ENCODE measurements at places on chromosomes 4 and X.

- no peak for DNase-seq
Measured at GRCh38 chr4:48012824-48013223, 3.7 kb downstream of the CNGA1 start.

- no peak for DNase-seq
Measured at GRCh38 chr4:25856756-25857155, 6.0 kb downstream of the SEL1L3 start.

GRCh38 chr4:132227151-132227856, 921.8 kb upstream of the PCDH10 start:
- peak; percentile 7 for DNase-seq

GRCh38 chr4:18051281-18051680, 29.7 kb upstream of the LCORL start:
- DNase-seq, result no peak

DNA sequence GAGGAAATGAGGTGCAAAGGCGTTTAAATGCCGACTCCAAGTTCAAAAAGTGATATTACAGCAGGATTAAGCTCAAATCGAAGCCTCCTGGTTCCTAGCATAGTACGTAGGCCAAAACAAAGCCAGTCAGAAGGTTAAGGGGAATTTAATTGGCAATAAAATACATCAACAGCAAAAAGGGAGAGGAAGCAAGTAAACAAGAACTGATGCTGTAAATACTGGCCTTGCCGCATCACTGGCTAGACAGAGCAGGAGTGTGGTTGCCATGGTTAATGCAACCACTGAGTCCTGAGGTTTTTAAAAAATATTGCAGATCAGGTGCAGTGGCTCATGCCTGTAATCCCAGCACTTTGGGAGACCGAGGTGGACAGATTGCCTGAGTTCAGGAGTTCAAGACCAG, 63.2 kb upstream of the FBXW7 start:
- no peak for DNase-seq

DNA sequence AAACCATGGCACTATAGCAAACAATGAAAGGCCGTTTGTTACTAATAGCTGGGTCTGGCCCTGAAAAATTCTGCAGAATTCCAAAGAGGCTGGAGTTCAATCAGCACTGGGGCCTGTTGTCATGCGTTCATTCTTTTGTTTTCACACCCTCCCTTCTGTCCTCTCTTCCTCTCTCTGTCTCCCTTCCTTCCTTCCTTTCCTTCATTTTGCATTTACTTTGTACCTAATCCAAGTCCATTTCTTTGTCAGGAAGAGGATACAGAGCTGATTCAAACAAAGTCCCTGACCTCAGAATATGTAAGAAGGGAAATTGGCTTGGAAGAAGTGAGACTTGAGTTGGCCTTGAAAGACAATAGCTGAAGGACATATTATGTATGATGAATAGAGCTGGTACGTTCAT, 119.6 kb upstream of the LDB2 start:
- no peak for DNase-seq

DNA sequence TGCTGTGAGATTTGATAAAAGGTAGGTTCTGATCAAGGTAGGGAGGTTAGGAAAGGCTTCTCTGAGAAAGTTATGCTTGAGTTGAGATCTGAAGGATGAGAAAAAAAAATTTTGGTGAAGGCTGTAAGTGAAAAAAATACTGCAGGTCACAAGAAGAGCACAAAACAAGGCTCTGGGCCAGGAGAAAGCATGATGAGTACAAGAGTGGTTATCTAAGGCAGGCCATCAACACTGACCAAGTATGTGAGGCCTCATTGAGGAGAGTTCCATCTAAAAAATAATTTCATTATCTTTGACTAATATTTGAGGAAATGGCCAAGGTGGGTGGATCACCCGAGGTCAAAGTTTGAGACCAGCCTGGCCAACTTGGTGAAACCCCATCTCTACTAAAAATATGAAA, 71.6 kb upstream of the SLC4A4 start:
- no peak for DNase-seq

DNA sequence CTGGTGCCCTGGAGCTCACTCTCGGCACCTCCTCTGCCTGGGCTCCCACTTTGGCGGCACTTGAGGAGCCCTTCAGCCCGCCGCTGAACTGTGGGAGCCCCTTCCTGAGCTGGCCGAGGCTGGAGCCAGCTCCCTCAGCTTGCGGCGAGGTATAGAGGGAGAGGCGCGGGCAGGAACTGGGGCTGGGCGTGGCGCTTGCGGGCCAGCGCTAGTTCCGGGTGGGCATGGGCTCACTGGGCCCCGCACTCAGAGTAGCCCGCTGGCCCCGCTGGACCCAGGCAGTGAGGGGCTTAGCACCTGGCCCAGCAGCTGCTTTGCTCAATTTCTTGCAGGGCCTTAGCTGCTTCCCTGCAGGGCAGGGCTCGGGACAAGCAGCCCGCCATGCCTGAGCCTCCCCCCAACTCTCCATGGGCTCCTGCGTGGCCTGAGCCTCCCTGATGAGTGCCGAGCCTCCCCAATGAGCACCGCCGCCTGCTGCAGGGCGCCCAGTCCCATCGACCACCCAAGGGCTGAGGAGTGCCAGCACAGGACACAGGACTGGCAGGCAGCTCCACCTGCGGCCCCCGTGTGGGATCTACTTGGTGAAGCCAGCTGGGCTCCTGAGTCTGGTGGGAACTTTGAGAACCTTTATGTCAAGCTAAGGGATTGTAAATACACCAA, 26.7 kb upstream of the FAM90A26 start:
- no peak for DNase-seq

- no peak for DNase-seq
Measured at GRCh38 chrX:133171962-133172708, 46.0 kb downstream of the TFDP3 start.

GRCh38 chr4:123256901-123257300, 139.7 kb upstream of the SPRY1 start:
- no peak for DNase-seq

GRCh38 chr4:39719804-39720580, 22.1 kb downstream of the UBE2K start:
- DNase-seq, result no peak

DNA sequence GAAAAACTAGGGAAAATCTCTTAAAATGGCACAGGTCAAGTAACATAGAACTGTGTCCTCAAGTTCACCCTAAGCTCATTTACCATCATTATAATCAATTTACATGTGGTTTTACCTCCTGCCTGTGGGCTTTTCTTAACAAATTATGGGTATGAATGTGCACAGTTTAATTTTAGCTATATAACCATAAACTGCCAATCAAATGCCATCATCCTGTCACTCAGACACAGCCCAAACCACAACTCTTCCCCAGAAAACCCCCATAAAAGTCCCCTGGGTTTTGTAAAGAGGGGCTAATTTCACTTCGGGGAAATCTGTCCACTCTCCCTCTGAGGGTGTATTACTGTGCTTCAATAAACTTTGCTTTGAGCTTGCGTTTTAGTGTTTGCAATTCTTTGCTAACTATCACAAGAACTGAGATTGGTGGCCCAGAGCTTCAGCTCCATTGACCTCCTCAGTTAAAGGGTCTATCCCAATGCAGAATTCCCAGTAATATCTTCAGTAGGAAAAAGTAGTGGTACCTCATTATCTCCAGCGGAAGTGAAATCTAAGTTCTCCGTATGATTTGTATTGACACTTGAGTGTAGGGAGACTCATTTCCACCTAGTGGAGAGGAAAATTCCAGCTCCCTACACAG, 394.6 kb downstream of the SPOCK3 start:
- no peak for DNase-seq

DNA sequence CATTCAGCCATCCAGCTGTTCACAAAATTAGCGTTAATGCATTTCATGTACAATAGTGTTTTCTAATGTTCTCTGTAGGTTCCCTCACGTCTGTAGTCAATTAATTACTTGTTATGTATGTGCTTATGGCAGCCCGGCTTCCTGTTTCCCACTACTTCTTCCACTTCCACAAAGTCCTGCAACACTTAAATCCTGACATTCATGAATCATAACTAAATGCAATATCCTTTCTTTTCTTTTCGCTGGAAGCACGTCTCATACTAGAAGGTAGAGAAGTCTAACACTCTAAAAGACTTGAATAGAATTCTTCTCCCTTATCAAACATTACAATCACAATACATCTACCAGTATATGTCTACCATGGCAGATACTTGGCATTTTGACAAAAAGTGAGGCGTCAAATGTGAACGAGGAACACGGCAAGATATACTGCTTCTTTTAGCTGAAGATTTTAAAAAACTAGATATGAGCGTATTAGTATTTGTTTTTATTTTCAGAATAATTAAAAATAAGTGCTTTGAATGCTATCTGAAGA, 239.0 kb upstream of the DIAPH2 start:
- no peak for DNase-seq

GRCh38 chr4:16027114-16027513, 56.7 kb downstream of the PROM1 start:
- DNase-seq, result no peak

DNA sequence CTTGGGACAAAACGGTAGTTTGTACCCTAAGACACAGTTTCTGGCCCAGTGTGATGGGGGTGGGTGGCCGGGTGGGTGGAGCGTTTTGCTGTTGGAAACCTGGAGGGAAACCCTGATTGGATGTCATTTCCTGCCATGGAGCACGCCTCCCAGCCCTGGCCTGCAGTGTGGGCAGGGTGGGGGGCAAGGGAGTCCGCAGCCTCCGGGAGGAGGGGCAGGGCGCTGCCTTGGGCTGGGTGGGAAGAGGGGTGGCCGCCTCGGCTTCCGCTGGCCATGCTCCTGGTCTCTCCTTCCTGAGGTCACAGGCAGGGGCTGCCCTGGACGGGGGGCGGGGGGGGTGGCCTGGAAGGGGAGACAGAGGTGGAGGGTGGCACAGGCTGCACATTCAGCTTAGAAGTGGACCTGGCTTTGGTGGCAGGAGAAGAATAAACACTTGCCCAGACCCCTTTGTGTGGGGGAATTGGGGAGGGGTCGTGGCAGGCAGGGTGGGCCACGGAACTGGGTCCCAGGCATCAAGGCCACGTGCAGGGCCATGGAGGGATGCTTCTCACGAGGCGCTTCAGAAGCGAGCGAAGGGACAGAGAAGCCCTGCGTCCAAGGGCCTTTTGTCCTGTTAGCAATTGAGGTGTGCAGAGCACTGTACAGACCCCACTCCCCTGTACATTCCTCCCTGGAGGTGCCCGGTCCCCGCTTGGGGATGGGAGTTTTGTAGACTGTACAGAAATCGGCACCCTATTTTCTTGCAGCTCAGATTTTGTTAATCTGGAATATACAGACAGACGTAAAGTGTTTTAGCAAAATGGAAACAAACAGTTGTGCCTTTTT, 6.2 kb downstream of the NAT8L start:
- no peak for DNase-seq

GRCh38 chr4:116529129-116529528, 556.2 kb downstream of the TRAM1L1 start:
- no peak for DNase-seq

- DNase-seq, result no peak
Measured at GRCh38 chr4:103429283-103429682, 231.1 kb upstream of the CENPE start.

- DNase-seq, result no peak
Measured at GRCh38 chr4:6829086-6829485, 46.6 kb downstream of the KIAA0232 start.

GRCh38 chr4:1014291-1015167, 3.1 kb downstream of the FGFRL1 start:
- DNase-seq, result no peak

DNA sequence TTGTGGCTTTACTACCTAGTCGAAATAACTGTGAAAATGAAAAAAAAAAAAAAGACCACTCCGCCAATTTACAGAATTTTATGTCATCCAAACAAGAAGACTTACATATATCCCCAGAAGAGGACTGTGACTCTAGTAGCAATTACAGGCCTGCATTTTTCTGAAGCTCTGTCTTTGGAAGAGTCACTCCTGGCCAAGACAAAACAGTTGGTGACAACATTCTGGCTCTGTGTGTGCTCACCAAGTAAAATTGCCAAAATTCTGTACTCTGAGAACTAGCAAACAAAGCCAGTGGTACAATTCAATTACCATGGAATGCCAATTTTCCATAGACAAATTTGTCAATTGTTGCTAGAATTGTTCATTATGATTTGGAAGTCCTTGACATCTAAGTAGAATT, 311.1 kb downstream of the PDGFC start:
- DNase-seq, result no peak
